ENCODE measurements at places on chromosomes 6 and 20.
A peak's percentile ranks its signal among the peaks of the same experiment; 100 is the strongest.

GRCh38 chr20:32535953-32536823 is 48.9 kb downstream of the NOL4L start:
- DNase-seq: peak; percentile 70

GRCh38 chr6:130367767-130368166 is 1.9 kb downstream of the TMEM200A start:
- DNase-seq: no peak

DNA sequence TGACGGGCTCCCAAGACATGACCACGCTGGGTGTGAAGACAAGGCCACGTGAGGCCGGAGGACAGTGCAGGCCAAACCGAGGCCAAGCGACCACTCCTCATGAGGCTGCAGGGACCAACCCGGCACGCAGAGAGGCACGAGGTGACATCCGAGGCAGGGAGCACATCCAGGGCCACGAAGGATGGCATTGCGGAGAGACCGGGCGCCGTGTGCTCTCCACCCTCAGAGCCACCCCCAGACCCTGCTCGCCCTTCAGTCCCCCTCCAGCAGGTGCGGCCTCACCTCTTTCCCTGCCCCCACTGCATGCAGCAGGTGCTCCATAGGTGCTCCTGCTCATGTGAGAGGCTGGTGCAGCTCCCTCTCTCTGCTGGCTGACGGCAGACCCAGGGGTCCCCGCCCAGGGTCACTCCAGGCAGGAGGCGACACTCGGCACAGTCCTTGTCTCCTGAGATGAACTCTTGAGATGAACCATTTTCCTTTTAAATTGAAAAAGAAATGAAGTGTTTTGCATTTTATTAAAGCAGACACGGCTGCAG is 33.8 kb upstream of the CHRNA4 start:
- DNase-seq: no peak

- no peak for DNase-seq
Observed at GRCh38 chr6:69632932-69633331, 163.9 kb downstream of the LMBRD1 start.

DNA sequence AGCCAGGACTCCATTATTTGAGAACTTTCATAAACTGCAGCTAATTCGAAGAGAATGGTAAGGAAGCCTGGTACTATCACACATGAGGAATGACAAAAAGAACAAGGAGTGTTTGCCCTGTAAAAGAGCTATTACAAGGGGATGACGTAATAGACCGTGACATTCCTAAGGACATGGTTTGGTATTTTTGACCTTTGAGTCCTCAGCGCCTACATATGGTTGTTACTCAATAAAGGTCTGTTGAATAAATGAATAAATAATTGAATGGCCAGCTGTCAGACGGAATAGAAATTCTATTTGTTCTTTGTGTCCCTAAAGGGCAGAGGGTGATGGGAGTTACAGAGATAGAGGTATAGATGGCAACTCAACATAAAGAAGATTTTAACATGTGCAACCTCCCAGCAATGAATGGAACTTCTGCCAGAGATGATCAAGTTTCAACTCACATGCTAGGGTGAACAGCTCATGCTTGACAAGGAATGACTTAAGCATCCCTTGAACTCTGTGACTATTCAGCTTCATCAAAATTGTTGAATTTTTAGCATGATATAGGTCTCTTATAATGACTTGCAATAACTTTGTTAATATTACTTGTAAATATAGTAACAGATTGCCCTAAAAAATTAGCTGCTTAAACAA is 115.4 kb downstream of the TENT5A start:
- DNase-seq: no peak

GRCh38 chr6:144922120-144922722 is 637.1 kb downstream of the UTRN start:
- DNase-seq: no peak

- DNase-seq: no peak
Observed at GRCh38 chr20:45970646-45971424, 1.2 kb downstream of the ZNF335 start.

DNA sequence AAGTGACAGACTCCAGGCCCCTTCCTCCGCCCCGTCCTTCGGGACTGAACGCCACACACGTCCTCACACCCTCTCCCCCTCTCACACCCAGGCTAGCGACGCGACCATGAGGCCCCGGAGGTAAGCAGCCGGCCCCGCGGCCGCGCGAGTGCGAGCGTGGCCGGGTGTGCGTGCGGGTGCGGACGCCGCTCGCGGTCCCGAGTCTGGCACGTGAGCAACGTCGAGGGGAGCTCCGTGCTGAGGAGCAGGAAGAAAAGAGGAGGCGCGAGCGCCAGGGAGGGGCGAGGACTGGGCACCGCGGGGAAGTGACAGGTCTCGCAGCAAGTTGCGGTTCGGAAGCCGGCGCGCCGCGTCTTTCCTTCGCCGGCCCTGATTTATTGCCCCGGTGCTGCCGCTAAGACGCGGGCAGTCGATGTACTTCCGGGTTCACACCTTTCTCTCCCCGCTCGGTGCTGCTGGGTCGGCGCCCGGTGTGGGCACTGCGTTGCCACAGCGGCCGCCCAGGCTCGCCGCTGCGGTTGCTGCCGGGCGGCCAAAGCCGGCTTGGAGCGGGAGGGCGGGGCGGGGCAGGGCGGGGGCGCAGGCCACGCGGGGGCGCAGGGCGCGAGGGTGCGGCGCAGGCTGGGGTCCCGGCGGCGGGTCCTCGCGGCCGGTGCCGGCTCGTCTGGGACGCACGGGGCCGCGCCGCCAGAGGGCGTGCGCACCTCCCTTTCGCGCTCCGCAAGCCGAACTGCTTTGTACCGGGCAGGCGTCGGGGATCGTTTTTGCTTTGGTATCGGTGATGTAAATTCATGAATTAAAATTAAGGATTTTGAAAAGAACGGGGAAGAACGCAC is 15.8 kb upstream of the LIN28B start:
- peak; percentile 11 for DNase-seq

- no peak for DNase-seq
Observed at GRCh38 chr6:42029062-42029685, 21.1 kb upstream of the TAF8 start.

- no peak for DNase-seq
Observed at GRCh38 chr6:106470316-106470715, 109.8 kb downstream of the CRYBG1 start.

DNA sequence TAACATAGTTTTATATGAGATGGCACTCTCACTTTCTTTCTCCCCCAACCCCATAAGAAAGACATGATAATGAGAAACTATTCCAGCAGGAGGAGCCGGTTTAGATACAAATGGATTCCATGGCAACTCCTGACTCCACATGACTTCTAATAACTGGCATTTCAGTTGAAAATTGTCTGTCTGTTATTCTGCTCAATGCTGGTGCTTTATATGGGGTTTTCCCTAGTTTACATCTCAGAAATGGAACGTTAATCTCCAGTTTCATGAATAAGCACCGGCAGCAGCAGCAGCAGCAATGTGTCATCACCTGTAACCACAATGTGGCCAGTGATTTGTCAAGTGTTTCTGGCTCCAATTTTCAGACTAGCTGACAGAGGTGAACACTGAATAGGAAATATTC is 8.0 kb upstream of the SIM1 start:
- DNase-seq: no peak

DNA sequence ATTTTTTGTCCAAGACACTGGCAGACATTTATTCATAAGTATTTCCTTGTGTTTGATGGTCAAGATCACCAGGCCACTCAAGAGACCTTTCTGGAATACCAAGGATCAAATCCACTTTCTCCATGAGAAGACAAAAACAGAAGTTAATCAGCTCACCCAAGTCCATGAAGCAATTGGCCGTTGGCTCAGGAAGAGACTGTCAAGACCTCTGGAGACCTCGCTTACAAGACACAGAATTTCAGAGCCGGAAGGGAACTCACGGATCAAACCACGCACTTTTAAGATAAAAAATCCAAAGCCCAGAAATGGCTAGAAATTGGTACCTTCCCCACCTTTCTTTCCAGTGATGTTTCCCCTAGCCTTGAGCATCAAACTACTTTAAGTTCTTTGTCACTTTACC is 3.3 kb downstream of the TRERF1 start:
- DNase-seq: no peak

DNA sequence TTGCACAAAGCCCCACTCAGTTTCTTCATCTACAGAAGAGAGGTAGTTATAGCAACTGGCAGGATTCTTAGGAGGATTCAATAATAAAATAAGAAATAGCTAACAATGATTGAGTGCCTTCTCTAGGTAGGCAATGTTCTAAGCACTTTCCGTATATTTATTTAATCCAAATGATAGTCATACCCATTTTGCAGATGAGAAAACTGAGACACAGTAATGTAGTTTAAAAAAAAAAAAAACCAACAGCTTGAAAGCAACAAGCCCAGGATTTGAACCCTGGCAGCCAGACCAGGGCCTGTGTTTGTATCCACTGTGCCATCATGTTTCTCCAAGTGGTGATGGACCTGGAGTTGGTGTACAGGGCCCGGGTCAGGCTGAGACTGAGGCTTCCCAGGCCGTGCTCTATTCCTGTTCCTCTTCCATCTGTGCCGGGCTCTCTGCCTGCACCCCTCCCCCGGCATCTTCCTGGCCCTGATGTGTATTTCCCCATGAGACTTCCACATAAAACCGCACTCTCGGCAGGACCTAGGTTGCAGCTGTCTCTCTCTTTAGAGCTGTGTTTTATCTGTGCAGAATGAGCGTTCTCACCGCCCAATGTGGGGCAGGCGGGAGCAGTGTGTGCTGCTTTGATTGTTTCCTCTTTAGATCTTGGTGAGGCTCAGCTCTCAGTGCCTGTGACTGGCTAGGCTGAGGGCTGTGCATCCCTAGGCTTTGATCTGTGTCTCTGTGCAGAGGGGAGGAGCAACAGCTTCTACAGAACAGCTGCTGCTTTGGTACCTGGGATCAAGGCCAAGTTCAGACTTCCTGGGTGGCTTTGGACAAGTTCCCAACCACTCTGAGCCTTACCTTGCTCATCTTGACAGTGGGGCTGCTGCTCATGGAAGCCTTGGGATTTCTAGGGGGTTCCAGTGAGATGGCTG is 49.5 kb downstream of the TOX2 start:
- no peak for DNase-seq

GRCh38 chr20:45016089-45016671 is 49.9 kb downstream of the STK4 start:
- no peak for DNase-seq

- no peak for DNase-seq
Observed at GRCh38 chr20:20820104-20820503, 107.7 kb upstream of the RALGAPA2 start.

DNA sequence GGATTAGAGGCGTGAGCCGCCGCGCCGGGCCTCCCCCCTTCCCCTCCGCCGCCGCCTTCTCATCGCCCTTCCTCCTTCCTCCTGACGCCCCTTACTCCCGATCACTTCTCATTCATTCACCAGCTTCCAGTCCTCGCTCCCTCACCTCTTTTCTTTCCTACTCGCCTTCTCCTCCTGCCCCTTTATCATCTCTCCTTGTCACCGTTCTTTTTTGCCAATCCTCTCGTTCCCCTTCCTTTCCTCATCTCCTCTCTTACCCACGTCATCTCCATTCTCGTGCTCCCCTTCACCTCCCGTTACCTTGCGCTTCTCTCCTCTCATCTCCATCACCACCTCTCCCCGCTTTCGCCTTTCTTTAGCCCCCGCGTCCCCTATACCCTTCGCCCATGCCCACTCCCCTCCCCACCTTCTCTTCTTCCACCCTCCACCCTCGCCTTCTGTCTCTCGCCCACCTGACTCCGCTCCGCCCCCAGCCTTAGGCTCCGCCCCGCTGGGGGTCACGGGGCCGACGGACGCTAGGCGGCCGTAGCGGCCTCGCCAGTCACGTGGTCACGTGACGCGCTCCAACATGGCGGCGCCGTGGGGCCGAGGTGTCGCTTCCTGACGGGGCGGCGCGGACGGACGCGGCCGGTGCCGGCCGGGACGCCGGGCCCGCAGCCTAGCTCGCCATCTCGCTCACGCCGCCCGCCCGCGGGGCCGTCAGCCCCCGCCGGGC is at the start of gene ARFGEF2:
Gene ARFGEF2, plus strand, starts transcription at position 544 of the 715 bp plus-strand sequence. CDS start 179 bp downstream, outside the sequence.
- DNase-seq: peak; percentile 89

DNA sequence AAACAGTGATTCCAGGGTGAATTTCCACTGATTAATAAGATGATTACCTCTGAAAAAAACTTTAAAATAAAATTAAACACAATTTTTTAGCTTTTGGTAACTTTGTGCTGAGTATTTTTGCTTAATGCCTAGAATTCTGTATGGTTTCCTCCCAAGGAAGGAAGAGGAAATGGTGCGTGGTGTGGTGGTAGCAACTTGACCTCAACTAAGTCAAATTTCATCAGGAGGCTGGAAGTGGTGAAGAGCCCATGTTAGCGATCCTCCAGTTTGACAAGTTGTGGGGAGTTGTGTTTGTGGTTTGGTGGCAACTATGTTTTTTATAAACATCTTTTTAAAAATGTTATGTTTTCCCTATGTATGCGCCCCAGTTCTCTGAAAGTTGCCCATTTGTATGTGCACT is 5.0 kb upstream of the RTF2 start:
- DNase-seq: no peak

DNA sequence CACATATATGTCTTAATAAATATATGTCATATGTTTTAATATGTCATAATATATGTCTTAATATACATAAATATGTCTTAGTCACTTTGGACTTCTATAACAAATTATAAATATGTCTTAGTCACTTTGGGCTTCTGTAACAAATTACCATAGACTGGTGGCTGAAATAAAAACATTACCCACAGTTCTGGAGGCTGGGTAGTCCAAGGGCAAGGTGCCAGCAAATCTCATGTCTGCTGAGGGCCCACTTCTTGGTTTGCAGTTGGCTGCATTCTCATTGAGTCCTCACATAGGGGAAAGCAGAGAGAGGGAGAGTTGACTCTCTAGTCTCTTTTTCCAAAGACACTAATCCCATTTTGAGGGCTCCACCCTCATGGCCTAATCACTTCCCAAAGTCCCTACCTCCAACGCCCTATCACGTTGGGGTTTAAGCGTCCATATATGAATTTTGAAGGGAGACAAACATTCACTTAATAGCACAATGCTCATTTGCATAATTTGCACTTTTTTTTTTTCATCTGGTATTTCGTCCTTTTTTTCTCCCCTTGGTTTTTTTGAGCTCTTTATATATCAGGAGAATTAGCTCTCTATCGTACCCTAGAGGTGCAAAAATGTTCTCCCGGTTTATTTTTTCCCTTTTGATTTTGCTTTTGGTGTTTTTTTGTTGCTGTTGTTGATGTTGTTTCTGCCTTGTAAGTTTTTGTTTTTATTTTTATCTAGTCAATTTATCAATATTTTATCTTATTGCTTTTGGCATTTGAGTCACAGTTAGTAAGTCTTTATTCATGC is 266.4 kb downstream of the PLCB1 start:
- DNase-seq: no peak

DNA sequence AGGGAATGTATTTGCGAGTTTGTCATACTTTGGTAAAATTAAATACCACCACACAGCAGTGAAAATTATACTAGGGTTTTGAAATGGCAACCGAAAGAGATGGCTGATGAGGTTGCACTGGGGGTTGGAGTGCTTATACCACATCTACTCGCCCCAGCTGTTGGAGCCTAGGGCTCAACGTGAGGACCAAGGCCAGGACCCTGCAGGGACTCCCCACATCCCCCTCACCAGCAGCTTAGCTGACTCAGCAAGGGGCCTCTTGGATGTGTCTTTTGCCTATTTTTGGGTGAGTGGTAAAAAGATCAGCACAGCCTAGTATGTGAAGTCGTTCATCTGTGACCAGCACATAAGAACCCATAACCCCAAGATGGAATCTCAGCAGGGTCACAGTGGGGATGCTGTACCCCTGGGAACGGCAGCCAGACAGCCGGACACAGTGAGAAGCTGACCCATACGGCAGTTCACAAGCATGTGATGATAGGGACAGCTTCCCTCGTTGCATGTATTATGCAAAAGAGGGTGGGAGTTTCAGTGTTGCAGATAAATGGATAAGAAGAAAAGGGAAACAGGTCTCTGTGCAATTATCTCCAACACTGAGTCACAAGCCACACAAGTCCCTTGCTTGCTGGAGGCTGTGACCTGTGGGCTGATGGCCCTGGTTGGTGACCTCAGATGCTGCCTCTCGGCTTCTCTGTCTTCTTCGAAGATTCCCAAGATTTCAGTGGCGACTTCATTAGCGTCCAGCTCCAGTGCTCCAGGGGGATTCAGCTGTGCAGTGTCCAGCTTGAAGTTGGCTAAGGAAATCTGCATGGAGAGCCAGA is 20.9 kb upstream of the SPO11 start:
- DNase-seq: no peak

Measured in amygdala (tissue), 56 donors.